ENCODE measurements at places on chromosomes 11 and 22.

DNA sequence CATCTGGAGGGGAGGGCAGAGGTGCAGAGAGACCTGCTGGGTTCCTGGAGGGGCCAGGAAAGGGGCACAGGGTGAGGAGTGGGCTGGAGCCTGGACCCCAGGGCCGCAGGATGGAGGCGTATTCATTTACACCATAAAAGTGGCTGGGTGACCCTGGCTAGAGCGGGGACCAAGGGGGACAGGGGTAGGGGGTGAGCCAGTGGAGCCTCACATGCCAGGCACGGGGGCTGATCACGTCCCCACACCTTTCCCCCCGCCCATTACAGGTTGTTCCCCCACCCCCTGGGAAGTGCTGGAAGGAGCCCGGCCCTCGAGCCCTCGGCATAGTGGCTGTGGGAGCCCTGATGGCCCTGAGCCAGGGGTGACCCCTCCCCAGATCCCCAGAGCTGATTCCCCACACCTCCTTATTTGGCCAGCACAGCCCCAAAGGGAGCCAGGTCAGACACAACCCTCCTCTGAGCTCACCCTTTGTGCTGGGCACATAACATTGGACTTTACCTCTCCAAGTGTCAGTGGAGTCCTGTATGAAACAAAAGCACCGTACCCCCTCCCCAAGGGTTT lies 781 bp downstream of the TCIRG1 start:
- no peak for DNase-seq

GRCh38 chr11:31936312-31936711 lies 125.2 kb upstream of the PAX6 start:
- DNase-seq, result no peak

DNA sequence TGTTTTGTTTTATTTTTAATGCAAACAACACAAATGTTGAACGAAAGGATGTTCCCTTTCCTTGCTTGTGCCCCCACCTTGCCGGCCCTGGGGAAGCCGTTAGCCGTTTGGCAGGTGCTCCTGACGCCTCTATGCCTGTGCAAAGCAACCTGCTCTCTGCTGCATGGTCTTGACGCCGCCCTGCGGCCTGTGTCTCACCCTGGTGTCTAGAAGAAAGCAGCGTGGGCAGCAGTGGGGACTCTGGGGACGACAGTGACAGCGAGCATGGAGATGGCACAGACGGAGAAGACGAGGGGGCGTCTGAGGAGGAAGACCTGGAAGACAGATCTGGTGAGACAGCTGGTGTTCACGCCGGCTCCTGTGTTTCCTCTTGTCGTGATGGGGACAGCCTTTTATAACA lies 5.5 kb downstream of the PHRF1 start:
- DNase-seq, result no peak

DNA sequence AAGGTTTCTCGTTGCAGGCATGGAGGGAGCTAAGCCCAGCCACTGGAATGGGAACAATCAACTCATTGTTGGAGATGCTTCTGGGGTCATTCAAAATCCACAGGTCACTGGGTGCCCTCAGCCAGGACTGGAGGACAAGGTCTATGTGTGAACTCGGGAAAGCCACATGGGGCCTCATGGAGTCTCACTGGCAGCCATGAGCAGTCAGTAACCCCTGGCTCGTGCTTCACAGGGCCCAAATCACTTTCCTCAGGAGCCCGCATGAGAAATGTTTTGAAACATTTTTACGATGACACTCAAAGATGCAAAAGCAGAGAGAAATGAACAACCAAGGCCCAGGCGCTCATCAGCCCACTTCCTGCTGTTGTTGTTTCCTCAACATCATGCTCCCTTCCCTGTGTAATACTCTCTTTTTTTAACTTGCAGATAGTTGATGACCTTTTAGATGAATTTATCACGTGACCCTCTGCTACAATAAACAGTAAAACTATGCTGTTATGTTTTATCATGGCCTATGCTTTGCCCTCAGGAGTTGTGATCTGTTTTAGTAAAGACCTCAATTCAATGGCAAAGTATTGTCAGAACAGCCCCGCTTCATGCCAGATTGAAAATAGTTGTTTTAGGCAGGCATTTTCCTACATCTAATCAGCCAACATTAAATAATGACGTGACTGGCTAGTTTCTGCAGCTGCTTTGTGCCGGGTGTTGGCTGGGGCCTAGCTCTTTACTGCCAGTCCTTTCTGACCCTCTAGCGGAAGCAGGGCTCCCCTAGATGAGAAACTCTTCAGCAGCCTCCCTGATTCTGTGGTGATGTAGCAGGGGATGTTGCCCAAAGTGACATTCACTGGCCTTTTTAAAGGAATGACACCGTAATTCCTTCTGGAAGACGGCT lies 39.7 kb downstream of the ADAMTS15 start:
- no peak for DNase-seq

GRCh38 chr11:114066046-114066648 lies 6.6 kb downstream of the ZBTB16 start:
- no peak for DNase-seq

DNA sequence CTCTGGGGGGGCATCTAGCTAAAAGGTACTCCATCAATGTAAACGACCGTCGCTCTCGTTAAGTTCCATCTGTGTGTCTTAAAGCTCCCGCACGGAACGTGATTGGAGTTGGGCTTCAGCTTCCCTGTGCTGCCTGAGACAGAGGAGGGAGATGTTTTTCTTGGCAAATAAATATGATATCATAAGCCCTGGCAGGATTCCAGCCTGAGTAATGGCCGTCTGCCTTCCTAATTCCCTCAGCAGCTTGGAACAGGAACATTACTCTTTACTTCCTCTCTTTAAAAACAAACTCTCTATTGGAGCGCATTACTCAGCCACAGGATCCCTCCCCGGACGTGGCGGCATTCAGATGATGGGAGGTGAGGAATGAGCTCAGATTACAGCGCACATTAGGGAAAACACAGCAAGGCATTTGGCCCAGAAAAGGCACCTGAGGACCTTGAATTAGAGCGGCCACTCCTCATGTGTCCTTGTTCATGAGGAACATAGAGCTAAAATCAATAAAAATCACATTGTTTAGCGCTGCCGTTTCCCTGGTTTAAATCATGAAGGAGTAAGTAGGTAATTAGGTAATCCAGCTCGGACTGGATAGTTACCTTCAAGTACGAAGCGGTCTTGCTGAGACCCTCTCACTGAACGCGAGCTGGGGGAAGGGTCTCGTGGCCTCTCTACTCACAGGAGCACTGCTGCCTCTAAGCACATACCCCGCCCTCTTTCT lies 230.4 kb downstream of the ST3GAL4 start:
- DNase-seq, result peak; percentile 32

- no peak for DNase-seq
Measured at GRCh38 chr11:102683277-102683676, 22.3 kb downstream of the MMP27 start.

GRCh38 chr22:38026130-38027111 lies 30.8 kb upstream of the PICK1 start:
- no peak for DNase-seq

Data from OCI-M1 (cell line).